Activated CD4-positive, alpha-beta T cell treated with anti-CD3 and anti-CD28 coated beads, Interleukin-2, Interleukin-6, amounts not matched to agents 100 ng/mL and 50 ng/mL, durations not matched to agents 16 hours and 8 hours (primary cell): ENCODE measurements at places on chromosomes 12 and 14.

DNA sequence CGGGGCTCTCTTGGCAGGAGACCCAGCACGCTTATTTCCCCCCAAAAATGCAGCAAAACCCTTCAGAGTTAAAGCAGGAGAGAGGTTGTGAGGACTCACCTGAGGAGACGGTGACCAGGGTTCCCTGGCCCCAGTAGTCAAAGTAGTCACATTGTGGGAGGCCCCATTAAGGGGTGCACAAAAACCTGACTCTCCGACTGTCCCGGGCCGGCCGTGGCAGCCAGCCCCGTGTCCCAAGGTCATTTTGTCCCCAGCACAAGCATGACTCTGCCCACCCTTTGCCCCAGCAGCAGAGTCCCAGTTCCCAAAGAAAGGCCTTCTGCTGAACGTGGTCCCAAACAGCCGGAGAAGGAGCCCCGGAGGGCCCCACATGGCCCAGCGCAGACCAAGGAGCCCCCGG is 337.7 kb downstream of the TMEM121 start:
- DNase-seq = no peak

- DNase-seq = no peak
Observed at GRCh38 chr12:127726671-127727315, 540.2 kb upstream of the TMEM132C start.

DNA sequence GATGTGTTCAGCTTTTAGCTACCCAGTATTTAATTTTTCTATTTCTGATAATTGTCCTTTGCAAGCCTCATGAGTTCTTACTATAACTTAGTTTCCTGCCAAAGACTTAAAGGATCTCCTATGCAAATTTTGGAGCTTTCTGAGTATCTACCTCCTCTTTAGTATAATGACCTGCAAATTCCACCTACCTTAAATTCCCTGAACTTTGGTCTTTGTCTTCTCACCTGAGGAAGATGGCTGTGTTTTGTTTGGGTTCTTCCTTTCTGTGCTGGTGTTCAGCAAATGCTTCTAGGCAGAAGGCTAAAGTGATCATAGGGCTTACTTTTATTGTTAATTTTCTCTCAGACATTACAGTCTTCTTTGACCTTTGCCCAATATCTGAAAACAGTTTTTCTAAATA is 142.8 kb downstream of the FUT8 start:
- DNase-seq = no peak

GRCh38 chr14:24131549-24131966 is 1.1 kb downstream of the FITM1 start:
- DNase-seq = no peak

- DNase-seq = no peak
Observed at GRCh38 chr12:119327471-119327870, 7.1 kb upstream of the CCDC60 start.

GRCh38 chr12:124864326-124864752 is 675 bp upstream of the SCARB1 start:
- DNase-seq = no peak

- no peak for DNase-seq
Observed at GRCh38 chr12:126974779-126975178, 1292.2 kb upstream of the TMEM132C start.

DNA sequence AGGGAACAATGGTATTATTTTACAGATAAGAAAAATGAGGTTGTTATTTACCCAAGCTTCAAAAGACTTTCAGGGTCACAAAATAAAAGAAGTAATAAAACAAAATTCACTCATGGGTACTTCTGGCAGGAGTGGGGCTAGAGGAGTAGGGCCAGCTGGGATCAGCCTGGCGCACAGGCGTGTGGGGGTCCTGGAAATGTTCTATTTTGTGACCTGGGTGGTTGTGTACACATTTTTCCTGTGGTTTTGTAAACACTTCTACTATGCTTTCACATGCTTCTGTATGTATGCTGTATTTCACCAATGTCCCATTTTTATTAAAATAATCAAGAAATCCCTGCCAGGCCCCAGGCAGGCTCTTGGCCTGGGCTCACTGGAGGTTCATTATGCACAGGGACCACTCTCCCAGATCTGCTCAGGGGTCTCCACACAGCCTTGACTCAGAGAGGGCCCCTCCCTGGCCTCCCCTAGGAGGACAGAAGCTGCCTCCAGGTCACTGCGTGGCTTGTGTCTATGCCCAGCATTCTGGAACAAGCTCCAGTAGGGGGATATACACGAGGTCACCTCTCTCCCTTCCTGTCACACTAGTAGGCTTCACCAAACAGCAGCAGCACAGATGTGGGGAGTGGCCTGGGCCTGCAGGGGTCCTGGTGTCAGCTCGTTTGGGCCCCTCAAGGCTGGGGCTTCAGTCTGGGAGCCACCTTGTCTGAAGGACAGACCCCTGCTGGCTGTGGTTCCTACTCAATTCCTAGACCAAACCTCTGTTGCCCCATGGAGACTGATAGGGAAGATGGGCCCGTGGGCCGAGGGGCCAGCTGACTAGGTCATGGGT is 37.8 kb downstream of the ANAPC7 start:
- DNase-seq = no peak

DNA sequence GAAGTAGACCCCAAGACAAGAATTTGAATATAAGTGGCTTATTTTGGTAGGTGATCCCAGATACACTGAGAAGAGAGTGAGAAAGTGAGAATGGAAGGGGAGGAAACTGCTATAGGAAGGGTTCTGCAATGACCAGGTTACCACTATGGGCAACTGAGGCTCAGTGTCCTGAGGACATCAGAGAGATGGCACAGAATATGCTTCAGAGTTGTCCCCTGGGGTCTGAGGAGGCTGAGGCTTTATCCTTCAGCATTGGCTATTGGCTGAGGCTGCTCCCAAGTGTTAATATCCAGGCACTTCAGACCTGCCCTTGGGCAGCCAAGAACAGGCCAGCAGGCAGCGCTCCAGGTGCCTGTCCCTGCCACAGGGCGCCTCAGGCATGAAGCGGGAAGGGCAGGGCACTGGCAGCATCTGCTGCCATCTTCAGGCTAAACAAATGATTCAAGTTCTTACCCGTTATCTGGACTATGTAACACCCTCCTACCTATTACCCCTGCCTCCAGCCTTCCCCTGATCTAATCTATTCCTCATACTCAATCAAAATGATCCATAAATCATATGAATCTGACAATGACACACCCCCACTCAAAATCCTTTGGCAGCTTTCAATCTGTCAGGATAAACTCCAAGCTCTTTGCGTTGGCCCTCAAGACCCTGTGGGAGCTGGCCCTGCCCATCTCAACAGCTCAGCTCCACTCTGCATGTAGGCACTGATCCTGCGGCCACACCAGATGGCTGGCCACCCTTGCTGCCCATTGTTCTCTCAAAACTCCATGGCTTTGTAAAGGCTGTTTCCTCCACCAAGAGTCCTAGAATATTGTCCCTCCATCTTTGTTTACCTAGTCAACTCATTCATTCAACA is 42.4 kb downstream of the CKAP4 start:
- DNase-seq = no peak

DNA sequence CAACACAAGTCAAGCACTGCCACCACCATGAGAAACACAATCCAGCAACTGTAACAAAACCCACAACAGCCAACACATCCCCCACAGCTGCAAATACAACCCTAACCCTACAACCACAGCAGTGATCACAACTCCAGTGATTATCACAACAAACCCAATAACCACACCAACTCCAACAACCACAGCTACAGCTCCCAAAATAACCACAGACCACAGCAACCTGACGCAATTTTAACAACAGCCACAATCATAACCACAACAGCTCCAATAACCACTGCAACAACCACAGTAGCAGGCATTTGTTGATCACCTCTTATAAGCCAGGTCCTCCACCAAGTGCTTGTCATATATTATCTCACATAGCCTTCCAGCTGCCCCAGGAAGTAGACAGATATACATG is 42.2 kb upstream of the FAM181A start:
- peak; percentile 9 for DNase-seq

DNA sequence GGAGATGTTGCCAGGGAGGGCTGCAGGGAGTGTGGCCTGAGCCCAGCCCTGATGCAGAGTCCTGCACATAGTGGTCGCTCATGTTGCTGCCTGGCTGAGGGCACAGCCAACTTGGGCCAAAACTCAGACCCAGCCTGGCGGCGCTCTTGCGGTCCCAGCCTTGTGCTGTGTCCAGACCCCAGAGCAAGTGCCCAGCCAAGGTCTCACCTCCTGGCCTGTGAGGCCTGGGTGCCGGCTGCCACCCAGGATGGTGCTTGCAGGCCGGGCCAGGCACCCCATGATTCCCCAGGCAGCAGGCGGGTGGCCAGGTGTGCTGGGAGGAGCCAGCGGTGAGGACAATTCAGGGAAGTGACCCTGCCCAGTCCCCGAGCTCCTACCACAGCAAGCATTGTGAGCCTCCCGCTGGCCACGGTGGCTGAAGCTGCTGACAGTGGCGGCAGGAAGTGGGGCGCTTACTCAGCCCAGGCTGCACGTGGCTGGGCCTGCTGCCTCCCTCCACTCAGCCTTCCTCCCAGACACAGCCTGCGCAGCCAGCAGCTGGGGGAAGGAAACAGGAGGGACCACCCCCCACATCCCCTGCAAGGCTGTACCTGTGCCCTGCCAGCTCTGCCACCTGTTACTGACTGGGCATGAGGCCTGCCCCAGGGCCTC is 17.7 kb upstream of the PGF start:
- peak; percentile 41 for DNase-seq

DNA sequence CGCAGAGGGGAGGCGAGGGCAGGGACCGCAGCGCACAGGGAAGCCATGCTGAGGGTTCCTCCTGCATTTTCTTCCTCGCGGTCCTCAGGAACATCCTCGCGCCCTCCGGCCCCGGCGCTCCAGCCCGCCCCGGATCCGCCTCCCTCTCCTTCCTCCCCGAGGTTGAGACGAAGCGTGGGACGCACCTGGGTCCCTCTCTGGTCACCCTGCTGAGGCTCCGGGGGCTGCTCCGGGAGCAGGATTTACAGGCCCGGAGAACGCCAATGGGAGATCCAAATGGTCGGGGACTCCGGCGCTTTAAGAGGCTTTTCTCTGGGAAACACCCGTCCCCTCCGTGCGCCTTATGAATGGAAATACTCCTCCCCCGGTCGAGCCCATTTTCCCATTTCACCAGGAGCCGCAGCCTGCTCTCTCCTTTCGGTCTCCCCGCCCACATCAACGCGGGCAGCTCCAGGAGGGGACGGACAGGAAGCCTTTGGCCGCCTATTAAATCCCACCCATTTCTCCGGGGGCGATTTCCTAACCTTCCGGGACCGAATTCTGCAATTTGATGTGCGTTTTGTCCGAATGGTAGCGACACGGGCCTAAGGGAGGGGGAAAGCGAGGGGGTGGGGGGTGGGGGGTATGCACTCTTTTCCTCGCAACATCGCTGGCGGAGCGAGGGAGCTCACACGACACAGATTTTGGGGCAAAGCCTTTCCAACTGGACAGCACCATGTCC is at the start of gene UNC79:
Gene UNC79 (plus strand): TSS at position 625 of the 721 bp plus-strand sequence. CDS start 91 bp downstream, at position 716.
- no peak for DNase-seq

DNA sequence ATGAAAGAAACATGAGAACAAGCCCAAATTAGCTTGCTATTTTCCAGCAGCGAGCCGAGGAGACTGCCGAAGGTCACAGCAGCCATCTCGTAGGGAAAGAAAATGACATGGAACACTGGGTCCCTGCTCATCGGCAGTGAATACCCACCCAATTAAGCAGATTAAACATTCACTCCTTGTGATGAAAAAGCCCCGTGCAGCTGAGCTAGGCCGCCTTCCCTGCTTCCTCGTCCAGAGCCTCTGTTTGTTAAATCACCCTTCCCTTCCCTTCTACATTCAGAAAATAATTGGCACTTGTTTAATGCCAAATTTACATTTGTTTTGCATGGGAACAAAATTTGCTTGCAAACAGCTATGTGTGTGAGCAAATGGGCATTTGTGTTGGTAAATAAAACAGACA is 342.5 kb downstream of the RMST start:
- DNase-seq = no peak

DNA sequence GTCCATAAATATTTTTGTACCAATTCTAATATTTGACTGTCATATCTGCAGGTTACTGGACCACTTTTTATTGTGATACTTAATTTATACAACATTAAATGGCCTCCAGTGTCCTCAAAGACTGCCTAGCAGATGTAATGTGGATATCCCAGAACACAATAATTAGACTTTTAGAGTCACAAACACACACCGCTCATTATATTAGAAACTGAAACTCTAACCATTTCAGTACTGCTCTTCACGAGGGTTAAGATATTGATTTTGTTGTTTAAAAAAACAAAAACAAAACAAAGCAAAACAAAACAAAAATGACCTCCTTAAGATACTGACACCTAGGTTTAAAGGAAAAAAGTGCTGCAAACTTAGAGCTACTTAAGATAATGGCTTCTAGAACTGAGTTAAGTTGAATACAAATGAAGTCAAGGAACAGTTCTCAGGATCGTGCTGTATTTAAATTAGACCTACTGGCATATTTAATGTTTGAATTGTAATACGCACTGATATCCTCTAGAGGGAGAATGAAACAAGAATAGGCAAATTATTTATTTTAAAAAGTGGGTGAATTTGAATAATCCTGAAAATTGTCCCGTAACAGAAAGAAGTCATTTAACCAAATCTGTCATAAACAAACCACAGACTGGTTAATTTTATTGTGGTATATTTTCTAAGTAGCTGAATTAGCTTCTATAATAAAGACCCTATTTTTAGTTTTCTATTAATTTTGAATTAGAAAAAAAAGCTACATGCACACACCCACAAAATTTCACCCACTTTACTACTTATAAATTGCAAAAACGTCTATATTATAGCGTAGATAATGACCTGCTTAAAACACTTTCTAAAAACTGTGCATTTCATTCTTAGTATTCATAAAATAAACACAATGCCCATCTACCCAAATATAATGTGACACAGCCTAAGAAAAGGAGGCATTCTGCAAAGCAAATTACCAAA is 395.2 kb upstream of the DCN start:
- DNase-seq = no peak

DNA sequence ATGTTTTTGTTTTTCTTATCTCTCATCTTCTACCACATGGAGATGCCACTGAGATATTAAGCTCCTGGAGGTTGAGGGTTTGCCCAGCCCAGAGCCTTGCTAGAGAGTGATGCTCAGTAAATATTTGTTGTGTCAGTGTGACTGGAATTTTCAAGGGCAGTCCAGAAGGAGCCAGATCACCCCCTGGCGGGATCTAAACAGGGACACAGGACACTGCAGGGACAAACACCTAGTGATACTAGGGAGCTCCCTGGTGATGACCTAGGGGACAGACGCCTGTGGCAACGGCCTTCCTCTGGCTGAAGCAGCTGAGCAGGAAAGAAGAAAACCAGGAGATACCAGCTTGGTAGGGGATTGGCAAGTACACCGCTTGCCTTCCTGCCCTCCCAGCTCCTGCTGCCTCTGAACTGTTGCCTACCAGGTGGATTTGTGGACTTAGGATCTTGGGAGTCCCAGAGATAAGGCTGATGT is 714.4 kb upstream of the TBX3 start:
- no peak for DNase-seq

DNA sequence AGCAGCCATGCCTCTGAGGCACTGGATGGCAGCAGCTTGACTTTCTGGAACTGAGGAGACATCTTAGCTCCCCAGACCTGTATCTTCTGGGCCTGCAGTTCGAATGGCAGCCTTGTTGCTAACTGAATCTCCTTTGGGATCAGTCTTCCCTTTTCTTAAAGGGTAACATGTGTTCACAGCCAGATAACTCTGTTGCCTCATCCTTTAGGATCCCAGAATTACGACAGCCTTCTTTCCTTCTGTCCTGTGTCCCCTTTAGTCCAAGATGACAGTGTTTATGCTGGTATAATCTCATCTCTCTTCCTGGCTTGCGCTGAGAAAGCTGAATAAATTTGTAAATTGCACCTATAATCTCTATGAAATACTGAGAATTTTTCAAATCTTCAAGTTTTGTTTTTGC is 9.1 kb upstream of the ERC1 start:
- DNase-seq = no peak
